ENCODE measurements at places on chromosomes 2 and 18. TPM values are rescaled to one million over a fixed set of nuclear protein-coding genes. Genes with fewer than 3 reads are reported as not detected.

The PPP4R1 gene
- total RNA-seq: 46.4 TPM

The UPP2 gene
- not detected for total RNA-seq

The MAPK4 gene
- total RNA-seq: 1.6 TPM

The KDM3A gene
- total RNA-seq: 47.8 TPM

The METAP1D gene
- total RNA-seq: 40.9 TPM

The CCDC68 gene
- 13.0 TPM for total RNA-seq

DNA sequence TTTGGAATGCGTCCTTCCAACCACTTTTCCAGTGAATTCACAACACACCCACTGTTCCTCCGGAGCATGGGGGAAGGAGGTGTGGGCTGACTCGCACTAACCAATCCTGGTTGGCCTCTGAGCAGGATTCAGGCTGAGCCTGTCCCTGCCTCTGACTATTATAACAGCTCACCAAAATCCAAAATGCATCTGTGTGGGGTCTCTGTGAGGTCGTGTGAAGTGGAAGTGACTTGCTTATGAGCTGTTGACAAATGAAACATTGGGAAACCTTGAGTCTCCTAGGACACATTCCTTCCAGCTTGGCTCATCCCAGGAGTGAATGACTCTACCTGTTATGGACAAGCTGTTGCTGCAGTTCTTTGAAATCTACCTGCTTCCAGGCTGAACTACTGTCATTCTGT is 1.5 kb downstream of the CIDEA start:
- H3K4me3 ChIP-seq: no peak overlapping the region
- H3K27me3 ChIP-seq: no peaks in the 10 kb centered on the region
- no peak overlapping the region for H3K27ac ChIP-seq
- no peak for DNase-seq

DNA sequence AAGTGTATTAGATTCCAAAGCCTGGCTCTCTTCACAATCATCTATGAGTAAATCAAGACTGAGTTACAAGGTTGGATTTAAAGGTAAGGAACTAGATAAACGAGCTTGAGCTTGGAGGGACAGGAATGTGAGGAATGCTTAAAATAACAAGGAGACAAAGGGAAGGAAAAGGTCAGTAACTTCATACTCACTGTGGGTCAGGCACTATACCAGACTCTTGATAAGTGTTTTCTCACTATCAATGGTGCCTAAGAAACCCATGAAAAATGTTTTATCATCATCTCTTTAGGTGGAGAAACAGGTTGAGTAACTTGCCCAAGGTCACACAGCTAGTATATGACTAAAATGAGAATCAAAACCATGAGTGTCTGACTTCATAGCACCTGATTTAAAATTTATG is 212.1 kb downstream of the CDH2 start:
- DNase-seq: no peak
- no peaks in the 10 kb centered on the region for H3K27me3 ChIP-seq

Data from body of pancreas (tissue), 4 donors.